Activated CD8-positive, alpha-beta memory T cell treated with anti-CD3 and anti-CD28 coated beads, Interleukin-2, amount 10 ng/mL, durations not matched to agents 7 days and 5 days (primary cell): ENCODE measurements at places on chromosomes 11 and 22. TPM values are rescaled to one million over a fixed set of nuclear protein-coding genes. Genes with fewer than 3 reads are reported as not detected.

GRCh38 chr11:57368106-57368844, 12.7 kb downstream of the PRG3 start:
- no peak for DNase-seq

DNA sequence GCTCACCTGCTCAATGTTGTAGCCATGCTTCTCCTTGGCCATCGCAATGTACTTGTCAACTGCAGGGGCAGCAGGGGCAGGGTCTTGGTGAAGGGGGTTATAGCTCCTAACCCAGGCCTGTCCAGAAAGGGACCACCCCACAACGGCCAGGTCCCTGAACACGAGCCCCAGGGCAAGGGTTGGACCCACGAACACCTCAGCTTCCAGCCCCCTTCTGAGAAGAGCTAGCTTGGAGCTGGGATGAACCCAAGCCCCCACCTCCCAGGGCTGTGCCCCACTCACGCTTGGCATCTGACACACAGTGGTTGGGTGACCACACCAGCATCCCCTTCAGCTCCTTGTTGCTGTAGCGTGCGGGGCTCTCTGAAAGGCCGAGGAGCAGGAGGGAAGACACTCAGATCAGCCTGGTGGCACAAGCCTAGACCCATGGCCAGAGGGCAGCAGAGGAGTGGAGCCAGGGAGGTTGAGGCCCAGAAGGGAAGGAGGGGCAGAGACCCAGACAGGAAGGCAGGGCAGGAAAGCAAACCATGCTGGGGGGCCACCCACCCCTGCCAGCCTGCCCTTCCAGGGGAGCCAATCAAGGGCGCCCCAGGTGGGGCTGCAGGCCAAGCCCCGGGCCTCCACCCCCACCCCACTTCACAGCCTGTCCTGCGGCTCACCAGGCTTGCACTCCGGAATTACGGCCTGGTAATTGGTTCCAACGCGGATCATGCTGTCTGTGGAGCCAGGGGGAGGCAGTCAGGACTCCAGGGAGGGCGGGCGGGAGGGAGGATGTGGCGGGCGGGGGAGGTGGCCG, 1.9 kb downstream of the RCOR2 start:
- no peak for DNase-seq

- peak; percentile 72 for DNase-seq
These were observed 128.5 kb downstream of the CEP164 start for GRCh38 chr11:117456027-117456720.

DNA sequence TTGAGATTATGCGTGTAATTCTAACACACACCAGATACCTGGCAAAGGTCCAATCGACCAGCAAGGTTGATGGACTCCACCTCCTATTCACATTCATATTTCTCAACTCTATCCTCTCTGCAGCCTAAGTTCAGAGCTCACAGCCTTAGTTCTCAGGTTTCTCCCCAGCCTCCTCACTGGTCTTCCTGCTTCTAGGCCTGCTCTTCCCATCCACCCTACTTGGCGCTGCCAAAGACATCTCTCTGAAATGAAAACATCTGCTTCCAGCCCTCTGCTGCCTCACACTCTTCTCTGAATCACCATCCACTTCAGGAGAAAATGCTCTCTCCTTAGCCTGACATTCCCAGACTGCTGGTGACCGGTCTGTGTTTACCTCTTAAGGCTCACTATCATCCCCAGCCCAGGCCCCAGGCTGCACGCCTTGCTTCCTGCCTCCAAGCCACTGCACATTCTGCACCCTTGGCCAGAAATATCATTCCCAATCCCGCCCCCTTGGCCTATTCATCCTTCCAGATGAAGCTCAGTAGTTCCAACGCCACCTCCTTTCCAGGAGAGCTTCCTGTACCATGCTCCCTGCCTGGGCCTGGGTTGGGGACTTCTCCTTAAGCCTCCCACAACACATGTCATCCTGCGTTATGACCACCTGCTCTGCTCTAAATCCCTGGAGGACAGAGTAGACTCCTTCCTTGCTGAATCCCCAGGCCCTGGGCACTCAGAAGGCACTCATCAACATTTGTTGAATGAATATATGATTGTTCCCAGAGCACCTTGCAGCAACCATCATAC, 3.5 kb downstream of the ARRB1 start:
- DNase-seq = no peak

- no peak for DNase-seq
These were observed 31.9 kb upstream of the UPB1 start for GRCh38 chr22:24463071-24463760.

GRCh38 chr22:26887456-26887855, 230.1 kb downstream of the MIAT start:
- no peak for DNase-seq

- DNase-seq = no peak
These were observed 26.9 kb upstream of the TP53I11 start for GRCh38 chr11:44977493-44977984.

GRCh38 chr11:108115500-108116140, 5.7 kb upstream of the ACAT1 start:
- no peak for DNase-seq

DNA sequence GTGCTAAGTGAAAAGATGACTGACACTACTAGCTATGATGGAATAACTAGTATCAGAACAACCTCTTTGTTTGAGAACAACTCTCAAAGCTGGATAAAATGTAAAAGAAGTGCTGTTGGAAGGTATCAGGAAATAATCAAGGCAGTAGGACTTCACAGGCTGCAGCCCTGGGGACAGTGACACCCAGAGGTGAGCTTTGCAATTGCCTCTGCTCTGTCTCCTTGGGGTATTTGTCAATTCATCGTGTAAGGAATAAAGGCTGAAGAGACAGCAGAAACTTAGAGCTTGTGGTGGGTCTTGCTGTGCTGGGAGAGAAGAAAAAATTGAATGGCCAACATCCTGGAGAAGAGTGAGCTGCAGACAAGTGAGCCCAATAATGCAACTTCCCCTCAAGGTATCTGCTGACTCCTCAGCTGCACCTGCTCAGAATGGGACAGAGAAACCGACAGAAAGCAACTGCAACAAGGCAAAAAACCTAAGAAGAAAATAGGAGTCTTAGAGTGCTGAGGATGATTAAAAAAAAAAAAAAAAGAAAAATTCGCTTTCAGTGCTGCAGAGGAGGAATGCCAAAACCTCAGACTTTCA, 141.1 kb downstream of the RCN1 start:
- no peak for DNase-seq

- DNase-seq = no peak
These were observed 35.6 kb downstream of the SIK2 start for GRCh38 chr11:111637885-111638284.

DNA sequence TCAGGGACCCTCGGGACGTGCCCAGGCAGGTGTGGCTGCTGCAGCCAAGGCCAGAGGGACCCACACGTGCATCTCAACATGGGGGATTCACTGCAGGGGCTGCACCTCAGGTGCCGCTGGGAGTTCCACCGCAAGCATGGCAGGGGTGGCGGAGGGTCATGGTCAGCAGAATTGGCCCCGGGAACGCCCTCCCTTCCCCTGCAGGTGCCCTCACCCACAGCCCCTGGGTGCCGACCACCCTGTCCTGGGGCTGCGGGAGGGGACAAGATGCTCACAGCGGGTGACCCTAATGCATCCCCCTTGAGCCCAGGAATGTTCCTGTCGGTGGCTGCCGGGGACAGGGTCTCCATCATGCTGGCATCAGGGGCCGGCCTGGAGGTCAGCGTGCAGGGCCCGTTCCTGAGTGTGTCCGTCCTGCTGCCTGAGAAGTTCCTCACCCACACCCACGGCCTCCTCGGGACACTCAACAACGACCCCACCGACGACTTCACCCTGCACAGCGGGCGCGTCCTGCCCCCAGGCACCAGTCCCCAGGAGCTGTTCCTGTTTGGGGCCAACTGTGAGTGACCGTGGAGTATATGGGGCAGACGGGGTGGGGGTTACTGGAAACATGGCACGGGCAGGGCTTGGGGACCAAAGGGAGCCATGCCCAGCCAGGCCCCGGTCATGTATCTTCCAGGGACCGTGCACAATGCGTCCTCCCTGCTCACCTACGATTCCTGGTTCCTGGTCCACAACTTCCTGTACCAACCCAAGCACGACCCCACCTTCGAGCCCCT, 5.8 kb downstream of the SUSD2 start:
- DNase-seq = no peak

DNA sequence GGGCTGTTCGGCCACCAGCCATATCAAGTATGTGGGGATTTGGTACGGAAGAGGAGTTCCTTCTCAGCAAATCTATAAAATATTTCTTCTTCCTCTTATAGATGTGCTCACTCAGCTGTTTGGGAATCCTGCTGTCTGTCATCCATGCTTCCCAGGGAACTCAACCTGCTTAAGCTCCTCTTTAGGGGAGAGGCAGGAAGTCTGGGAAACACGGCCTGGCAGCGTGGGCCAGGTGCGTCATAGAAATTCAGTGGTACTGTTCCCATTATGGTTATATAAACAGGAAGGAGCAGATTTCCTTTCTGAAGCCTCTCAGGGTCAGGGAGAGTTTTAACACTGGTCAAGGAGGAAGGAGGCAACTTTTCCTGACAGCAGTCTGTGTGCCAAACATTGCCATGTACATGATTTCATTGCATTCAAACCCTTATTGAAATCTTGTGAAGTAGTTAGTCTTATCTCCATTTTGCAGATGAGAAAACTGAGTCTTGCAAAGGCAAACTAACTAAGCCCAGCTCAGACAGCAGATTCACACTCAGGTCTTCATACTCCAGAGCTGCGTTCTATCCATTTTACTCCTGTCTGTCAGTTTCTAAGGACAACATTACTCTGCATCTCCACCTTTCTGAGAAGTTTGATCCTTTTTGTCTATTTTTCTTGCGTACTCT, 35.4 kb upstream of the AMOTL1 start:
- no peak for DNase-seq

GRCh38 chr11:94533696-94534630, 9.8 kb upstream of the FUT4 start:
- DNase-seq = no peak

DNA sequence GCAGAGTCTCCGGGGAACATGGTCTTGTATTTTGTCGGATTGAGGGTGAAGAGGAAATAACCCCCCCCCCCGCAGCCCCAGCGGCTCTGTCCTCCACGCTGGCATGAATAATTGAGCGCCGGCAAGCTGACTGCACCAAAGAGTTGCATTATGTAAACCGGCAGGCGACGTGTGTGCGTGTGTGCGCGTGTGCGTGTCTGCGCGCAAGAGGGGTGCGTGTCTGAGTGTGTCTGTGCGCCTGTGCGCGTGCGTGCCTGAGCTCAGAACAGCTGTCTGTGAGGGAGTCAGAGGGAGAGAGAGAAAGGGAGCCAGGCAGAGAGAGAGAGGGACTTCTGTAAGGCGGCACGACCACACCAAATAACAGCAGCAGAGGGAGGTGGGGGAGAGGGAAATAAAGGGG, 94.4 kb downstream of the SCN3B start:
- no peak for DNase-seq

DNA sequence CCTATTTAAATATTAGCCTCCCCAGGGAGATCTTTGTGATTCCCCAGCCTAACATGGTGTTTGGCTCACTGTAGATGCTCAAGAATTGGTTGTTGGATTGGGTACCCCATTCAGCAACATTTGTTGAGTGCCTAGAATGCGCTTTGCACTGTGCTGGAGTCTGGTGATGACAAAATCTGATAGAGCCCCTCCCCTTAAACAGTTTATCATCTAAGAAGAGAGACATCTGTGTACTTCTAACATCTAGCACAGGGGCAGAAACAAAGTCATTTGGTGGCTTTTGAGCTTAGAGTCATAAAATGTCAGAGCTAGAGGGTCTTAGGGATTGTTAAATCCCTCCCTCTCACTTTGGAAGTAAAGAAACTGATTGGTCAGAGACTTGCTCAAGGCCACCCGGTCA, 73.0 kb downstream of the UBASH3B start:
- no peak for DNase-seq

DNA sequence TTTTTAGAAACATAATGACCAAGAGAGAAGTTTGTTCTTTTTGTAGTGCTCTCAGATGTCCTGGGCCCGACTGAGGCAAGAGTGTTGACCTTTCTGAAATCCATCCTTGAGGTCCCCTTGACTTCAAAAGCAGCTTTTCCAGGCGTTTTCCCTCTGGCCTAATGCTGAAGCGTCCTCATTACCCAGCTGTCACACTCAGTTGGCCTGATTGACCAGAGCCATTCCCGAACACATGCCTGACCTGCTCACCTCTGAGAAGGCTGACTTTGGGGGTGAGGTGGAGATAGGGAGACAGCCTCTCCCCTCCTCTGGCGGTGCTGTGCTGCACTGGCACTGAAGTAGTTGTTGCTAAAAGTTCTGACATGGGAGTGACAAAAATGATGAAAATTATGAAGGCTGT, 66.9 kb downstream of the ALX4 start:
- DNase-seq = no peak

- no peak for DNase-seq
These were observed 119.4 kb downstream of the TRIM44 start for GRCh38 chr11:35781861-35782470.

- no peak for DNase-seq
These were observed 164.0 kb downstream of the TENM4 start for GRCh38 chr11:79276736-79277325.

GRCh38 chr11:6061475-6061874, 30.9 kb upstream of the OR56A1 start:
- DNase-seq = no peak

- DNase-seq = no peak
These were observed 30.4 kb downstream of the FAM181B start for GRCh38 chr11:82703226-82703625.

DNA sequence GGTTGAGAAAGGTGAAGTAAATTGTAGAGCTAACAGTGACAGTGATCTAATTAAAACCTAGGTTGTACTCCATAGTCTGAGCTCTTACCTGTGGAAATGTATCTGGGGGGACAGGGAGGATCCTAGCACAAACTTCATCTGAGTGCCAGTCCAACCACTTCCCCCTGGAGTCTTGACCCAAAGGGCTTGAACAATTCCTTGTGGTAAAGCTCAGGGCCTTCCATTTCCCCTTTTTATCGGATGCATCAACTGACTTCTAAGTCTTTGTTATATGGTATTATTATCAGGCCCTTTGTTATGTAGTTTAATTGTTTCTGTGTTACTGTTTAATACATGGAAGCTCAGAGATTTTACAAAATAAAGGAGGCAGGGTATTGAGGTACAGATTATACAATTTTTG, 140.2 kb upstream of the SESN3 start:
- no peak for DNase-seq

Gene TMPRSS6
- total RNA-seq = 3.3 TPM

Gene OR52A1
- not detected for total RNA-seq

Gene USP35
- total RNA-seq = 8.5 TPM

Gene OR8B4
- not detected for total RNA-seq

Gene OR52I2
- total RNA-seq = not detected

Gene EMID1
- not detected for total RNA-seq

Gene GAL3ST1
- total RNA-seq = not detected

Gene NDUFC2
- 201 TPM for total RNA-seq

Gene GRAMD1B
- total RNA-seq = 89.9 TPM
